ENCODE measurements at places on chromosomes 3 and 15.

DNA sequence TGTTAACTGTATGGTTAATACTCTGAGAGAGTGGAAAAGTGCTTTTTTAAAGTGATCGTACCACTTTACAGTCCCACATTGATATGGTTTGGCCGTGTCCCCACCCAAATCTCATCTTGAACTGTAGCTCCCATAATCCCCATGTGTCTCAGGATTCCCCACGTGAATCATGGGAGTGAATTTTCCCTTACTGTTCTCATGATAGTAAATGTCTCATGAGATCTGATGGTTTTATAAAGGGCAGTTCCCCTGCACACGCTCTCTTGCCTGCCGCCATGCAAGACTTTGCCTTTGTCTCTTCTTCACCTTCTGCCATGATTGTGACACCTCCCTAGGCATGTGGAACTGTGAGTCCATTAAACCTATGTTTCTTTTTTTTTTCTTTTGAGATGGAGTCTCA lies 109.2 kb downstream of the TCF12 start:
- DNase-seq = no peak

GRCh38 chr3:55584030-55584429 lies 96.9 kb upstream of the WNT5A start:
- DNase-seq = no peak

DNA sequence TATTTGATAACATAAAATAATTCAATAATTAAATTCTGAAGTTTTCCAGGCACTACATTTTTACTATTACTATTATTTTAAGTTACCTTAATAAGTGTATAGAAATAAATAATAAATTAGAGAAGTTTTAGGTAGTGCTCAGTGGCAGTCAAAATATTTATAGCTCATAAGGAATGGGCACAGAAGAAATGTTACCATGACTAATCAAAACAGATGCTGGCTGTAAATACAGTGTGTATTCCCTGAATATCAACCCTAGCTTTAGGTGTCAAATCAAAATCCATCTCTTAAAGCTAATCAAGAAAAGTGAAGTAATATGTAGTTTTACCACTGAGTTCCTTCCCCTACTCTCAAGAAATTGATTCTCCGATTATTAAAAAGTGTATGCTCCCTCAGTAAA lies 35.5 kb downstream of the ZBTB20 start:
- no peak for DNase-seq

- peak; percentile 30 for DNase-seq
Measured at GRCh38 chr15:88256279-88257230, at the start of gene NTRK3. Gene NTRK3, minus strand, starts transcription at chr15:88256739. Its CDS starts 586 bp downstream, at chr15:88256153.

DNA sequence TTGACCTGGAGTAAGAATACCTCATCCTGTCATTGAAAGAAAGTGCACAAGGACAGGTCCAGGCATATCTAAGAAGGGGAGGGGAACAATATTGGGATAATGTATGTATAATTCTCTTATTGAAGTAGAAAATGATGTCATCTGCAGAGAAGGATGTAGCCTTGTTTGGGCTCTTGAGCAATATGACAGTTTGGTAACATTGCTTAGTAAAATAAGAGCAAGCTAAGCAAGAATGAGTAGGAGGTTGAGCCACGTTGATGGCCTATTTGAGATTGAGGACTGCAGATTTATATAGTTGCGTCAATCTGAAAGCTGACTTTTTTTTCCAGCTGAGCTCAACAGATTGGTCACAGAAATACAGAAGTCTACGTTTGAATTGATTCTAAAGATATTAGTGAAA lies 145.2 kb downstream of the FILIP1L start:
- DNase-seq = no peak

- no peak for DNase-seq
Measured at GRCh38 chr3:171198781-171199472, 172.4 kb upstream of the SLC2A2 start.

- DNase-seq = no peak
Measured at GRCh38 chr15:92839696-92840095, 60.4 kb upstream of the CHD2 start.
